Chondrocyte (in vitro differentiated cells): ENCODE measurements at places on chromosomes 6 and 20. TPM values are rescaled to one million over a fixed set of nuclear protein-coding genes. Genes with fewer than 3 reads are reported as not detected.

SLC13A3 gene
- total RNA-seq: 2.5 to 2.8 TPM (median 2.8 TPM) in 3 replicates

SGK2 gene
- 0.45 to 2.1 TPM (median 0.54 TPM) in 3 replicates for total RNA-seq

MBOAT1 gene
- total RNA-seq: 1.1 to 2.9 TPM (median 1.2 TPM) in 3 replicates

- no peak overlapping the region for H3K4me3 ChIP-seq
- H3K4me1 ChIP-seq: peaks cover 21% of the 10 kb centered on the region
- H3K27me3 ChIP-seq: no peaks in the 10 kb centered on the region
- DNase-seq: no peak
Measured at GRCh38 chr6:703552-703951, 10.6 kb upstream of the EXOC2 start.

DNA sequence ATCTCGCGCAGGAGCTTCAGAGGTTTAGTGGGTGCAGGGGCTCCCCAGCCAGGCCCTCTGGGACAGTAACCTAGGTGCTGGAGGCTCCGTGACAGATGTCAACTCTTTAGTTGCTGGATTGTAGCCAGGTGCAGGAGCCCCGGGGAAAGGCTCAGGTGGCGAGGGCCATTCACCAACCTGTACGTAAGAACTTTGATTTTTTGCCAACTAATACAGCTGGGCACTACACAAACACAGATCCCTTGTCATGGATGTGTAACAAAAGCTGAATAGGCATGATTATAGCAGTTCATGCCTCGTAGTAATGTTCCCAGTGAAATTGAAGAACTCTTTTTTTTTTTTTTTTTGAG, 82.6 kb downstream of the CDC5L start:
- H3K4me1 ChIP-seq: peaks cover 20% of the 10 kb centered on the region
- H3K27me3 ChIP-seq: no peaks in the 10 kb centered on the region
- no peak overlapping the region for H3K27ac ChIP-seq
- H3K4me3 ChIP-seq: no peak overlapping the region
- no peaks in the 10 kb centered on the region for H3K36me3 ChIP-seq

- H3K27me3 ChIP-seq: peaks cover 5% of the 10 kb centered on the region
- no peak overlapping the region for H3K4me3 ChIP-seq
- H3K36me3 ChIP-seq: no peaks in the 10 kb centered on the region
- no peak overlapping the region for H3K27ac ChIP-seq
Measured at GRCh38 chr6:168121303-168121665, 42.3 kb upstream of the FRMD1 start.

- DNase-seq: no peak
- H3K4me1 ChIP-seq: peaks cover 14% of the 10 kb centered on the region
- peaks cover 17% of the 10 kb centered on the region for H3K36me3 ChIP-seq
Measured at GRCh38 chr6:52284131-52284459, 447 bp downstream of the MCM3 start.

- peaks cover 17% of the 10 kb centered on the region for H3K4me1 ChIP-seq
- no peaks in the 10 kb centered on the region for H3K27me3 ChIP-seq
- H3K4me3 ChIP-seq: no peak overlapping the region
- peak overlapping the region; percentile 85 for H3K27ac ChIP-seq
Measured at GRCh38 chr6:10759312-10759839, 11.8 kb downstream of the TMEM14B start.

DNA sequence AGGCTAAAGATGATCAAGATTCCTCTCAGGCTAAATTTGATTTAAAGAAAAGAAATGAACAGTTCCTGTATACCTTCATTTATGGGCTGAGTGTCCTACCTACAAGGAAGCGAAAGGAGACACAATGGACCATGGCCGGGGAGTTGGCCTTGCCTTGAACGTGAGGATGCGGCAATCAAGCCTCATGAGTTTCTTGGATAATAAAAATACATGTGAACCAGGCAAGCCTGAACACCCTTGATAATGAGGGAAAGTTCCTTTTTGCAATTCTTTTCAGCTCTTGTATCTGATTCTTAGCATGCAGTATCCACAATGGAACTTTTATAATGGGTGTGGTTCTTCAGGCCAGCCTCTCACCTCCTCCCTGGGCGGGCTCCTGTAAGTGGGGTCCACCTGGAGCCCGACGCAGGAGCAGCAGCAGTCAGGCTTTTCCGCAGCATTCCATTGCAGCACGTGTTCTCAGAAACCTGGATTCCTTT, 83.8 kb downstream of the RNASET2 start:
- peaks cover 2% of the 10 kb centered on the region for H3K27me3 ChIP-seq
- H3K4me1 ChIP-seq: no peaks in the 10 kb centered on the region
- no peak overlapping the region for H3K27ac ChIP-seq
- H3K4me3 ChIP-seq: no peak overlapping the region
- DNase-seq: no peak
- H3K36me3 ChIP-seq: no peaks in the 10 kb centered on the region

DNA sequence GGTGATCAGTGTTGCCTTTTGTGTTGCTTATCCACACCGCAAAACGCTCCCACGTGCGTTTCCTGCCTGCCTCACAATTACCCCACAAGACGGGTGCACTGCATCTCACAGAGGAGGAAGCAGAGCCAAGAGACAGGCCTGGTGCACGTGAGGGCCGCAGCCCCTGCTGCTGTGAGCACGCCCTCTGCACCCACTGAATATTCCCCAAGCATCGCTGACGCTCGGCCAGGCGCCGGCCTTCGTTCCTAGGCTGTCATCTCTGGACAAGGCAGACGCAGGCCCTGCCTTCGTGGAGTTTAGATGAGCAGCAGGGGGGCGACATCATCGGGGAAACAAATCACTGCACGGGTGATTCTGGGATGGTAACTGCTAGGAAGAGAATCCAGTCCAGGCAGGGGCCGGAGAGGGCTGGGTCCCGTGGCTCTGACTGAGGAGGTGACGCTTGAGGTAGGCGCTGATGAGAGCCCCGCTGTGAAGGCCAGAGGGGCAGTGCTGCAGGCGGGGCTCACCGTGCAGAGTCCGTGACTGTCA, 162.4 kb upstream of the QKI start:
- no peak overlapping the region for H3K4me3 ChIP-seq
- H3K27me3 ChIP-seq: no peaks in the 10 kb centered on the region
- H3K36me3 ChIP-seq: no peaks in the 10 kb centered on the region
- H3K4me1 ChIP-seq: no peaks in the 10 kb centered on the region

DNA sequence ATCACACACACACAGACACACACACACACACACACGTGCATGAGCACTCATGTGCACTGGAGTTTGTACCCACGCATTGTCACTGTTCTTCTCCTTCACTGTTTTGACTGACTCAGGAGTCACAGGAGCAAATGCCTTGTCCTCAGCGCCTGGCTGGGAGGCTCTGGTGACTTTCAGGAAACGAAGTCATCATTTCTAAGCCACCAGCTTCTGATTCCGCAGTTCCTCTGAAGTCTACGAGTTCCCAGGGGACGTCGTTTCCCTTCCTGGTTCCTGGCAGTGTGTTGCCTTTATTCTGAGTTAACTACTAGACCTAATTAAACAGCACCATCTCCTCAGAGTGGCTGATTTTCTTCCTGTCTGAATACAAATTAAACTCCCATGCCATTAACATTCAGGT, 82.2 kb upstream of the PMEPA1 start:
- peaks cover 29% of the 10 kb centered on the region for H3K4me1 ChIP-seq
- no peaks in the 10 kb centered on the region for H3K36me3 ChIP-seq
- no peak overlapping the region for H3K27ac ChIP-seq
- no peak overlapping the region for H3K4me3 ChIP-seq

- H3K27me3 ChIP-seq: peaks cover 61% of the 10 kb centered on the region
- DNase-seq: no peak
- H3K4me3 ChIP-seq: no peak overlapping the region
- H3K27ac ChIP-seq: no peak overlapping the region
- peaks cover 2% of the 10 kb centered on the region for H3K36me3 ChIP-seq
Measured at GRCh38 chr20:46991880-46992639, 97.4 kb downstream of the EYA2 start.

DNA sequence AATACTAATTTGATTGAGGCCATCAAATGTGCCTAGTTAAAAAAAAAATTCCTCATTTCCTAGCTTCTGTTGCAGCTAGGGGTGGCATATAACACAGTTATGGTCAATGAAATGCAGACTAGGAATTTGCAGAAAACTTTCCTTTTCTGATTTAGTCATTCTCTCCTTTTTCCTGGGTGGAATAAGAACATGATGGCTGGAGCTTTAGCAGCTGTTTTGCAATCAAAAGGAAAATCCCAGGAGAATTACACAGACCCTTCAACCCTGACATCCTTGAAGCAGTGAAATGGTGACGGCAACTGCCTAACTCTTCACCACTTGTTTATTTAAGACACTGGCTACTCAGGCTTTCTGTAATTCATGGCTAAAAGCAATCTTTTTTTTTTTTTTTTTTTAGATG, 23.1 kb upstream of the RIMS4 start:
- H3K4me3 ChIP-seq: no peak overlapping the region
- no peaks in the 10 kb centered on the region for H3K36me3 ChIP-seq
- no peak for DNase-seq
- H3K27me3 ChIP-seq: peaks cover 36% of the 10 kb centered on the region
